ENCODE measurements at places on chromosomes 12 and 14. TPM values are rescaled to one million over a fixed set of nuclear protein-coding genes. Genes with fewer than 3 reads are reported as not detected.

DNA sequence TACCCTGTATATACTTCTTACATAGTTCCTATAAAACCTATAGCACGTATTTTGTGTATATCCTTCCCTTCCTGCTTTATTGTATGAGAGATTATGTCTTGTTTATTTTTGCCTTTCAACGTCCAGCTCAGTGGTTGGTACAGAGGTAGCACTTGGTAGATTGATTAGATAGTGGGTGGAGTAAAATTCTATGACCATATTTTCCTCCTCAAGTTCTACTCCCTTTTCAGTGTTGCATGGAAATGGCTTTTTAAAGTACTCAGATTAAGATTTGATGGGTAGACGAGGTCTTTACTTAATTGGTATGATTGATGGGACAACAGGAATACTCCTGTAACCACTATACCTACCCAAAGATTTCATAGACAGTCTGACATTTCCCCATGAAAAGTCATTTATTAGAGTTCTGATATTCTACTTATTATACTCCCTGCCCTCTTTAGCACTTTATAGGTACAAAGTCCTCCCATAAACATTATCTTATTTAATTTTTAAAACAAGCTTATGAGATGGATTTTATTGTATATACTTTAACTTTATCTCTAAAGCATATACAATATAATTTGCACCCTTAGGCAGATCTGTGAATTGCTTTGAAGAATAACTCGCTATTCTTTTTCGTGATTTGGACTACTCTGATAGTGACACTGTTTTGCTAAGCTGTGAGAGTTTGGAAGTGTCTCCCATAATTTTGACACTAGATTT is 348.0 kb downstream of the RAD51B start:
- no peak for DNase-seq

DNA sequence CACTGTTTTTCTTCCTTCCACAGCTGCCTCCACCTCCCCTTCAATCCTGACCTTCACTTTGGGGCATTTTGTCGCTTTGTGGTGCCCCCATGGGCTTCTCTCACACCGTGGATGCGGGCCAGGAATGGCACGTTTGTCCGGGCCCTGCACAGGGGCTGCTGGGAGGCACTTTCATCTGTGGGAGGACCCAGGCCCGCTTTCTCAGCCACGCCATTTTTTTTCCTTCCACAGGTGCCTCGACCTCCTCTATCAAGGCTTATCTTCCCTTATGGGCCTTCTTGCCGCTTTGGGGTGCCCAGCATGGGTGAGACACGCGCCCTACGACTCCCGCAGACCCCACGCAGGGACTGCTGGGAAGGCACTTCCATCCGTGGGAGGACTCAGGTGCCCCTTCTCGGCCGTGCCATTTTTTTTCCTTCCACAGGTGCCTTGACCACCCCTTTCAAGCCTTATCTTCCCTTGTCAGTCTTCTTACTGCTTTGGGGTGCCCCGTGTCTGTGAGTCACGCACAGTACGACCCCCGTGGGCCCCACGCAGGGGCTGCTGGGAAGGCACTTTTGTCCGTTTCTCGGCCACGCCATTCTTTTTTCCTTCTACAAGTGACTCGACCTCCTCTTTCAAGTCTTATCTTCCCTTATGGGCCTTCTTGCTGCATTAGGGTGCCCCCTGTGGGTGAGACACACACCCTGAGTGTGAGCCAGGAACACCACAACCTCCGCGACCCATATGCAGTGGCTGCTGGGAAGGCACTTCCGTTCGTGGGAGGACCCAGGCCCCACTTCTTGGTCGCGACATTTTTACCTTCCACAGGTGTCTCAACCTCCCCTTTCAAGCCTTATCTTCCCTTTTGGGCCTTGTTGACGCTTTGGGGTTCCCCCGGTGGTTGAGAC is 270.7 kb downstream of the ALG10 start:
- DNase-seq: no peak

DNA sequence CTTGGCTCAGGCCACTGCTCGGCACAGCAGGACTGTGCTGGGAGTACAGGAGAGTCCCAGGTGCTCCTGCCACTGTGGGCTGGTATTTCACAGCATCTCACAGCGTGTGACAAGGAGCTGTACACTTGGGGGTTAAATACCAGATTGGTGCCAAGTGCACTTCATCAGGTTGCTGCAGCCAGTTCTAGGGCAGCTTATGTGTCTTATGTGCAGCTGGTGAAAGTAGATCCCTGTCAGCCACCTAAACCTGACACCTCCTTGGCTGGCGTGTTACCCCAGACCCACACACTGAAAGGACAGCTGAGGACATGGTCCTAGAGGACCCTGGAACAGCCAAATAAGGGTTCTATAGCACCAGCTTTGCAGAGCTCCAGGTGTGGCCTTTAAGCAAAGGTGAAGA is 18.9 kb downstream of the PLEKHH1 start:
- DNase-seq: no peak

DNA sequence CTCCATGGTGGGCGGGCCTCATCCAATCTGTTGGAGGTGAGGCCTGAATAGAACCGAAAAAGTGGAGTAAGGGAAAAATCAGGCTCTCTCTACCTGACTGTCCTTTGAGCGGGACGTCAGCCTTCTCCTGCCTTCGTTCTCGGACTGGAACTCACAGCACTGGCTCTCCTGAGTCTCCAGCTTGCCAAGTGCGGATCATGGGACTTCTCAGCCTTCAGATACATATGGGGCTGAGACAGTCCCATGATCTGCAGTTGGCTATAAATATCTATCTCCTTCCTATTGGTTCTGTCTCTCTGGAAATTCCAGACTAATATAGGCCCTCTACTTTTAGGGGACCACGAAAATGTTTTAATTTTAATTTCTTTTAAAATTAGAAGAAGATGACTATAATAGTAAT is 29.7 kb upstream of the PLEK2 start:
- no peak for DNase-seq

GRCh38 chr12:104411826-104412641 is 44.7 kb upstream of the CHST11 start:
- no peak for DNase-seq

KMT2D gene
- total RNA-seq: 199 TPM

Data from B cell (primary cell).